ENCODE measurements at places on chromosomes 16 and 17. TPM values are rescaled to one million over a fixed set of nuclear protein-coding genes. Genes with fewer than 3 reads are reported as not detected.
A peak's percentile ranks its signal among the peaks of the same experiment; 100 is the strongest.

Gene SLC7A6
- 66.7 TPM for total RNA-seq

Gene TP53TG3
- not detected for total RNA-seq

Gene FOXF1
- not detected for total RNA-seq

Gene ODAD4
- total RNA-seq = 2.0 TPM

Gene ZNF689
- 9.9 TPM for total RNA-seq

Gene CTF1
- 0.20 TPM for total RNA-seq

Gene ANKRD13B
- 11.3 TPM for total RNA-seq

Gene GRAPL
- total RNA-seq = 9.2 TPM

Gene SENP3
- total RNA-seq = 39.9 TPM

Gene XPO6
- total RNA-seq = 223 TPM

Gene RHOT1
- 26.0 TPM for total RNA-seq

GRCh38 chr17:29390851-29391631, 878 bp downstream of the TAOK1 start:
- peak; percentile 18 for DNase-seq

GRCh38 chr17:51000835-51001638, 119.6 kb downstream of the SPAG9 start:
- no peak for DNase-seq

- no peak for DNase-seq
Observed at GRCh38 chr17:76884995-76885893, 17.0 kb downstream of the MGAT5B start.

GRCh38 chr17:73376152-73376551, 64.4 kb upstream of the CDC42EP4 start:
- no peak for DNase-seq

DNA sequence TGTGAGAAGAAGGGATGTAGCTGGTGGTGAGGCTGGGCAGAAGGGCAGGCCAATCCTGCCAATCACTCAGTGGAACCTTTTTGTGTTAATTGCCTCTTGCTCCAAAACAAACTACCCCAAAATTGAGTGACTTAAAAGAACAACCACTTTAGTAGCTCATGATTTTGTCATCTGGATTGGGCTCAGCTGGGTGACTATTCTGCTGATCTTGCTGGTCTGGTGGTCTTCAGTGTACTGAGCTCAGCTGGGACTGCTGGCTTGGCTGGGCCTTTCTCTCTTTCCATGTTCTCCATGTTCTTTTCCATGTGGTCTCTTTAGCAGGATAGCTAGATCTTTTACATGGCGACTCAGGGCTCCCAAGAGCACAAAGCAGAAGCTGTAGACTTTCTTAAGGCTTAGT, 37.7 kb upstream of the SDK2 start:
- DNase-seq = no peak

DNA sequence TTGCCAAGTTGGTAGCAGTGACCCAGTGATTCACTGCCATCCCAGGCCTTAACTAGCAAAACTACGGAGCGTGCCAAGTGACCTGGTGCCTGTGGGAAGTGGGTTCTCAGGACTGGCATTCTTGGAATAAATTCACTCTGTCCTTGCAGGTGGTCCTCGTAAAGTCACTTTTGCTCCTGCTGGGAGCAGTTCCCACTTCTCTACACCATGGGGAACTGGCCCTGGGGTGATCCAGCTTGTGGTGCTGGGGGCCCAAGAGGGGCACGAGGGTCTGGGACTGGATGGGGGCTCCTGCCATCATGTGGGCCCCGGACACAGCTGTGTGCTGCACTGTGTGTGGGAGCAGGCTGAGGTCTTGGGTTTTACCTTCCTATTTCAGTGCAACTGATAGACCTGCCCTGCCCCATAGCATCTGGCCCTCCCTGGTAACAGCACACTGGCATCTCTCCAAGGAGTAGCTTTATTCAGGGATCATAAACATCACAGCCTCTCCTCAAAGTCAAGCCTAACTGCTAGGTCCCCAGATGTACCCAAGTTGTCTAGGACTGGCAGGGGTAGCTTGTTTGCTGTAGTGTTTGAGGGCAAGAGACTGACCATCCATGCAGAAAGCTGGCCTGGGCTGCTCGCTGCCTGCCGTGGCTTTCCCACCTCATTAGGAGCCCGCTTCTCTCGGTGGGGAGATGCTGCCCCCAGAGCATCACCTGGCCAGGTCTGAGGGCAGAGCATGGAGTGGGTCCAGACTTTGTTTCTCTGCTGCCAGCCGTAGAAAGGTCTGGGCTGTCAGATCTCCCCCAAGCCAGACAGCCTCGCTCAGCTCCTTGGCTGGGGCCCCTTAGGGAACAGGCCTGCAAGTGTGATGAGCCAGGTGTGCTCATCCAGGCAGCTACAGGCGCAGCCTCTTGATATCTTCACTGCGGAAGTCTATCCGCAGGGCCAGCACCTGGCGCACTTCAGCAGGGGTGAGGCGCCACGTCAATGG, 26.0 kb downstream of the FCSK start:
- no peak for DNase-seq

GRCh38 chr16:85395913-85396878, 216.9 kb upstream of the GSE1 start:
- DNase-seq = no peak

GRCh38 chr16:72815348-72816318, 232.3 kb downstream of the ZFHX3 start:
- no peak for DNase-seq

DNA sequence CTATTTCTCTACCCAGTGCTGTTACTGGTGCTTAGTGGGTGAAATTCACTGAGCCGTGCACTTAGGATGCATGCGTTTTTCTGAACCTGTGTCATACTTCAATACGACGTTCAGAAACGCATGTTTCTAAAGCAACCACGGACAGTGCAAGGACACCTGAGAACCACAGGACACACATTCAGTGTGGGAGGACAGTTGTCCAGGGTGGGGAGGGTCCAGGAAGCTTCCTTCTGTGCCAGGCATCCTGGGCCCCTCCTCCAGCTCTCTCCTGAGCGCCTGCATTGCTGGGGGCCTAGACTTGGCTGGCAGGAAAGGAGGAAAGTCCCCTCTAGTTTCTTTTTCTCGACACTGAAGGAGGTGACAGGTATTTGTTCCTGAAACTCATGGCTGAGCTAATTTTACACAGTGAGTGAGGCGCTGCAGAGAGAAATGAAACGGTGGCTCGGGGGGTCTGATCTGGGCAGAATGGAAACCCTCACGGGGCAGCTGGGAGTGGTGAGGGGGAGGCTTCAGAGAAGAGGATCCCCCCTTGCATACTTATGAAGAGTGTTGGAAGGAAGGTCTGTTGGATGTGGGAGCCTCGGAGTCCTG, 89.9 kb downstream of the IRF8 start:
- DNase-seq = no peak

DNA sequence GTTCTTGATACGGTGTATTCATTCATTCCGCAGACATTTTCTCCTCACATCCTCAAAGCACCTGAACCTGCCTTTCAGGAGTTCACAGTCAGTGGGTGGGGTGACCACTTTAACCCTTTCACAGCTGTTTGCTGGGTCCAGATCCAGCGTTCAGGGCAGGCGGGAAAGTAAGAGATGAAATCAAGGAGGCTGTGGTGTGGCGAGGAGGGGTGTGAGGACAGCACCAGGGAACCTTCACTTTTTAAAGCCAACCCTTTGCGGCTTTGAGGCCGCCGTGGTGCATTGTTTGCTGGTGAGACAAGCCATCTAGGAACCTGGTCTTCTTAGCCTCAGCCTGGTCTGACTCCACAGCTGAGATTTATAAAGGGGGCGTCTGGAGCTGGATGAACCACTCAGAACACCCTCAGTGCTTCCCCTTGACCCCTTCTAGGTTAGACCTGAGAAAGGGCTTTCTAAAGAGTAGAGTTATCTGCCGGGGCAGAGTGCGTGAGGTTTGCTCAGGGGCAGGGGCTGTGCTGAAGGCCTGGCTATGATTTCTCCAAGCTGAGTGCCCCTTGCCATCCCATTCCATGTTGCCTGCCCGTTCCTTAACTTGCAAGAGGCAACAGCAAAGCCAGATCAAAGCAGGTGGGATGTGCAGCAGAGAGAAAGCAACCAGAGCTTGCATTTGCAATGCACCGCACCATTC, 933 bp downstream of the CCR7 start:
- peak; percentile 77 for DNase-seq

DNA sequence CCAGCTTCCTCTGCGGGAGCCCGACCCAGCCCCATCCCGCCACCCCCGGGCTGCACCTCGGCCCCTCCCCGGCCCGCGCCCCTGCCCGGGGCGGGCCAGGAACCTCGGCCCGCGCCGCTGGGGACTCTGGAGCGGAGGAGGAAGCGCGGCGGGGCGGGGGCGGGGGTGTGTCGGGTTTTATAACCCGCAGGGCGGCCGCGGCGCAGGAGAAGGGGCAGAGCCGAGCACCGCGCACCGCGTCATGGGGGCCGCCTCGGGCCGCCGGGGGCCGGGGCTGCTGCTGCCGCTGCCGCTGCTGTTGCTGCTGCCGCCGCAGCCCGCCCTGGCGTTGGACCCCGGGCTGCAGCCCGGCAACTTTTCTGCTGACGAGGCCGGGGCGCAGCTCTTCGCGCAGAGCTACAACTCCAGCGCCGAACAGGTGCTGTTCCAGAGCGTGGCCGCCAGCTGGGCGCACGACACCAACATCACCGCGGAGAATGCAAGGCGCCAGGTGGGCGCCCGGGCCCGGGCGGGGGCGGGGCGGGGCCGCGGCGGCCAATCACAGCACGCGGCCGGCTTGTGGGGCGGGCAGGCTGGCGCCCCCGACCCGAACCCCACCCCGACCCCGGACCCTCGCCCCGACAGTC, at the start of gene ACE:
ACE (plus strand) TSS at position 208 of the 626 bp plus-strand sequence; CDS start at position 242, 34 bp downstream.
- DNase-seq = peak; percentile 52

DNA sequence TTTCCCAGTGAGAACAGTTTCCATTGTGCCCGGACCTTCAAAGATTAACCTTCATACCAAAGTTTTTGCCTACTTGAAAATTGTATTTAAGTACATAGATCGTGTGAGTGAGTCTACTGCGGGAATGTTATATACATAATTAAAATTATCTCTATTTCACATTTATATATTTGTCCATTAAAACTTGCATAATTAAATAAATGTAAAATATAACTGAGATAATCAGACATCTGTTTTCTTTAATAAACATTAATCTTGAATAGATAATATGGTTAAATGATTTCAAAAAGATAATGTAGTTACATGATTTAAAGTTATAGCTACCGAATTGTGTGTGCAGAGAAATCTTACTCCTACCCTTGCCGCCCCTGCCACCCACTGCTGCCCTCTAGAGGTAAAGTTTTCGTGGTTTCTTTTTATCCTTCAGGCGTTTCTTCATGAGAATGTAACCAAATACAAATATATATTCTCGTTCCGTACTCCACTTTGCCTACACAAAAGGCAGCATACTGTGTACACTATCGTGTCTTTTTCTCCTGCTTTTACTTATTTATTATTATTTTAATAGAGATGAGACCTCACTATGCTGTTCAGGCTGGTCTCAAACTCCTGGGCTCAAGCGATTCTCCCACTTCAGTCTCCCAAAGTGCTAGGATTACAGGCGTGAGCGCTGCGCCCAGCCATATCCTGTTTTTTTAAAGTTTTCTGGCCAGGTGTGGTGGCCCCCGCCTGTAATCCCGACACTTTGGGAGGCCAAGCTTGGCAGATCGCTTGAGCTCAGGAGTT, 35.6 kb downstream of the RPA1 start:
- peak; percentile 63 for DNase-seq

GRCh38 chr17:69175262-69175624, 33.5 kb upstream of the ABCA6 start:
- no peak for DNase-seq

GRCh38 chr17:78387977-78388941, 9.8 kb downstream of the PGS1 start:
- DNase-seq = no peak

- DNase-seq = no peak
Observed at GRCh38 chr16:68921637-68922036, 78.3 kb downstream of the TANGO6 start.

DNA sequence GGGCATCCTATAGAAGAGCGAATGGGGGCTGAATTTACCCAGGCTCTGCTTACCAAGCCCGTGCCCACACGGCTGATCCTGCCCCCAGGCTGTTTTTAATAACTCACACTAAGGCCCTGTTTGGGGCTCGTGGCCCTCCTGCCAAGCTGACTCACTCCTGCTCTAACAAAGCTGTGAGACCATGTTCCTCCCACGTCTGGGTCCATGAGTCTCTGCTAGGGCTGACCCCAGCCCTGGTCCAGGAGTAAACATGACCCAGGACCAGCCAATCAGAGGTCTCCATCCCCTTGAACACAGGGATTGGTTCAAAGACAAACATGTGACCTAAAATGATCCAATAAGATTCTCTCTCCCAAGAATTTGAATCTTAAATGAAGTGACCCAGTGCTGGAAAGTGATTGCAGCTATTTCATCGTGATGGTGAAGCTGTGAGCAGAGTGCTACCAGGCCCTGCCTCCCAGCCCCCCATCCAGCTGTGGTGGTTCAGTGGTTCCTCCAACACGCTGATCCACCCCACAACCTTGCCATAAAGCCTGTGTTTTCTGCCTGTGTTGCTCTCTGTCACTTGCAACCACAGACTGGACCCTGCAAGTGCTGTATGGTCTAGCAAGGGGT, 57.2 kb downstream of the C16orf82 start:
- DNase-seq = no peak

- DNase-seq = no peak
Observed at GRCh38 chr17:75611851-75612429, 21.3 kb upstream of the SMIM5 start.

DNA sequence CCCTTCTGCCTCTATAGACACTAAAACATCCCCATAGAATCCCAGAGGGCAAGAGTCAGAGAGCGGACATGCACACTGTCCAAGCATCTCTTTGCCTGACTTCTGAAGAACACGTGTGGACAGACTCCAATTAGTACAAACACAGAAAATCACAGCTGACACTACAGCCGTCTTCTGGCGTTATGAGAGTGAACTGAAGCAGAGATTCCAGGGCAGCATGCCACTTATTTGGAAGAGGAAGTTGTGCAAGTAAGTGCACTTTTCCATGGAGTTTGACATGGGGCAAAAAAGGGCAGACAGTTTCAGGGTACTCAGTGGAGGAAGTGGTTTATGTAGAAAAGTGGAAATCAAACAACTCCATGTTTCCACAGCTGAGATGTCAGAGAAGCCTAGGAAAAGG, 16.8 kb upstream of the ZNF287 start:
- DNase-seq = no peak

GRCh38 chr17:13374203-13375143, 227.3 kb downstream of the HS3ST3A1 start:
- no peak for DNase-seq

GRCh38 chr17:34733333-34733732, 154.0 kb downstream of the TMEM132E start:
- DNase-seq = no peak

DNA sequence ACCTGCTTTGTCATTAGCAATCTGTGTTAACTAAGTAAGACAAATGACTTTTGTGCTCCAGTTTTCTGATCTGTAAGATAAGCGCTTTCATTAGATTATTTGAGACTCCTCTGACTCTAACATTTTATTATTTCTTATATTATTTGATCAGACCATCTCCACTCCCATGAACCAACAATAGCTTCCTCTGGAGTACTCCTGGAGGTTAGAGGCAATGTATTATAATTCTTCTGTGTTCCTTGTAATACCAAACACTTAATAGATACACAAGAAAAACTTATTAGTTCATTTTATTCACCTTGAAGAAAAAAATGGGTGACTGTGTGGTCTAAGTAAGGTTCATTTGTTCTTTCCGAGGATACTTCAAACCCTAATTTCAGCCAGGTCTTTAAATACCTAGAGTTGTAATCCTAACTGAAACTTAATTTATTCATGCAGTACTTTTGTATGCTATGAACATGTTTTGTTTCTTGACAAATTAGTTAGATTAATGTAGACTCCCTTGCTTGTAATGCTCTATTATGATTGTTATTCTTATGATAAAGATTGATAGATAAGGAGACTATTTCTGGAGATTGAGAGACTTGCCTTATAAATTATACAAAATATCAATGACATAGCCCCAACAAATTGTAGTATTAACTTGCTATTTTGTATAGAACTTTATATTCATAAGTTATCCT, 53.9 kb downstream of the NQO1 start:
- DNase-seq = no peak

- peak; percentile 77 for DNase-seq
Observed at GRCh38 chr16:88737298-88738150, 31.2 kb downstream of the CTU2 start.
